ENCODE measurements at places on chromosomes 1 and 21. TPM values are rescaled to one million over a fixed set of nuclear protein-coding genes. Genes with fewer than 3 reads are reported as not detected.

The ZNF683 gene
- not detected for total RNA-seq

DNA sequence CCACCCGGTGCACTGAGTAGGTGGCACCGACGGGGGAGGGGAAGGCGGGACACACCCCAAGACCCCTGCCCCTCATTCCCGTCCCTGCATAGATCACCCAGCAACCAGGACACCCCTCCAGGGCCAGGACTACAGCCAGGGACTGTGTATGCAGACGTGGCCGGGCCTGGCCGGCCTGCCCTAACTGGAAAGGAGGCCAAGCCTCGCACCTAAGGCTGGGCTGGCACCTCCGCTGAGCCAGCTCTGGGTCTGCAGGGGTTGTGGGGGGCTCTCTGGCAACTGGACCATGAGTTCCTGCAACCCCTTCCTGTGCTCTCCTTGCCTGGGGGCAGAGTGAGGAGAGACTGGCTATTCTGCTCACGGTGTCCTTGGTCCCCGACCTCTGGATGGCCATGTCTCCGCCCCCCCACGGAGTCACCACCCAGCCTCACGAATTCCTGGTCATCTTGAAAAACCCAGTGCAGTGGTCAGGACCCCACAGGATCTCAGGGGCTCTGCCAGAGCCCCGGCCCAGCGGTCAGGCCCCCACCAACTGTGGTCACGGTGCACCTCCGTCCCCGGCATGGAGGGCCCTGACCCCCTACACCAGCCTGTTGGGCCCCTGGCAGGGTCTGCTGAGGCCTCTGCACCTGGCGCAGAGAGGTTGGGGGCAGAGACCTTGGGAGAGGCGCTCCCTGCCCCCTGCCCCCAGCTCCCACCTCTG, 1.1 kb upstream of the FNDC10 start:
- DNase-seq, result no peak

The DEPDC1 gene
- total RNA-seq, result 11.4 TPM

DNA sequence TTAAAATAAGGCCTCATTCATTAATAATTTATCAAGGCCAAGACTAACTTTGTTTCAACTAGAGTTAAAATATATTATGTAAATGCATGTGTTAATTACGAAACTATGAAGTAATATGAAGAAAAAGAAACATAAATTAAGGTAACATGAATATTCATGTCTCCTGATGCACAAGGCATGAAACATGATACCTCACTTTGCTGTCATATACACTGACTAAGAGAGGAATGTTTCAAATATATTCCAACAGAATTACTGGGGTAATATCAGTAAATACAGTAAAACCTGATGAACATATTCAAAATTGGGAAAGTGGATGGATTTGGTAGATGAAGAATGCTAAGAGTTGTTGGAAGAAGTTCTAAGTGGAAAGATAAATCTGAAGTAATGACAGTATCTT, 274.6 kb downstream of the LRRC7 start:
- DNase-seq, result no peak

DNA sequence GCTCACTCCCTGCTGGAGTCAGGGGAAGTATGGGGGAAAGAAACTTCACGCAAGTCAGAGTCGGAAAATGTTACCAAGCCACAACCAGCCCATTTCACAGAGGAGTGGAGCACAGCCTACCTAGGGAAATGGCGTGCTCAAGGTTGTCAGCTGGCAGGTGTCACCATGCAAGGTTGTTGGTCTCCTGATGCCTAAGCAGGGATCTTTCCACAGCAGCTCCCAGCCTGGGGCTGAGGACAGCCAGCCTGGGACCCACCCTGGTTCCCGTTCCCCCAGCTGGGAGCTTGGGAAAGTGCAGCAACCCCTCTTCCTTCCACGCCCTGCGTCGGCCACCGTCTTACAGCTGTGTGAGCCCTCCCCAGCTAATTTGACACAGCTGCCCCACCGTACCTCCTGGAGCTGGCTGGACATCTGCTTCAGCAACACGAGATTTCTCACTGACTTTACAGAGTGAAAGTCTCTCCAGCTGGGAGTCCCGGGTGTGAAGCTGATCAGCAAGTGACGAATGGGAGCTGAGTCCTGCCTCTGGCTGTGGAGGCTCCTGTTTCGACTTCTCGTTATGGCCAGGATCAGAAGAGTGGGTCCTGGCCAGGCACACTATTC, 224.6 kb upstream of the RAB4A start:
- no peak for DNase-seq

GRCh38 chr1:95532335-95532734, 298.3 kb downstream of the RWDD3 start:
- no peak for DNase-seq

- DNase-seq, result no peak
Observed at GRCh38 chr21:42971897-42972275, 2.5 kb upstream of the PKNOX1 start.

DNA sequence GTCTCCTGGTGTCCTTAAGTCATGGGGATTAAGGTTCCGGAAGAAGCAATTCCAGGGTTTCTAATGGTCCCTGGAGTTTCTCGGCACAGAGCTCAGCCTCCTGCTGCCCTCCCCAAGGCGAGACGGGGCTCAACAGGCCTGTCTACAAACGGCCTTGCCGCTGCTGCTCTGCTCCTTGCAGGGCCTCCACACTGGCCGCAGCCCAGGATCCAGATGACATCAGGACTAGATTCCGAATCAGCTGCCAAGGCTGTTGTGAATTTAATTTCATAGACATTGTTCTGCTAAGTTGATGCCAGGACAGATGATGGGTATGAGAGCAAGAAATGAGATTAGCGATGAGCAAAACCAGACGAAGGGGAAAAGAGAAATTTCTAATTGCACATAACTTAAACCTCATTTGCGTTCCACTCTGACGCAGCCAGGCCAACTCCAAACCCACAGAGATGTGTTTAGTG, 103.6 kb upstream of the BACE2 start:
- no peak for DNase-seq
